Kidney glomerular epithelial cell (primary cell): ENCODE measurements at places on chromosomes 5 and 9.

- no peak for DNase-seq
These were observed 649 bp downstream of the CCDC187 start for GRCh38 chr9:136303066-136303824.

DNA sequence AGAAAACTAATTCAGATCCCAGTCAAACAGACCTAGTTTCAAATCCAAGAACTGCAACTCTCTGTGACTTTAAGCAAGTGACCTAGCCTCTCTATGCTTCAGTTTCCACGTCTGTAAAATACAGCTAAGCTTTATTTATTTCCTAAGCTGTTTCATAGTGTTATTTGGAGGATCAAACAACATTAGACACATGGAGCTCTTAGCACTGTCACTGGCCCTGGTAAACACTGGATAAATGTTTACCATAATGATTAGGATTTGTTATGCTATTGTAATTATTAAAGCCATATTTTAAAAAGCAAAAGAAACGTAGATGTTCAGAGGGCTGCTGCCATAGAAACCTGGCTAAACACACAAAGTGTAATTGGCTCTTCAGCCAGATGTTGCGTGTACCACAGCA lies 26.6 kb upstream of the C5orf58 start:
- DNase-seq, result no peak

- no peak for DNase-seq
These were observed 143.5 kb upstream of the MRPS30 start for GRCh38 chr5:44665101-44665701.

DNA sequence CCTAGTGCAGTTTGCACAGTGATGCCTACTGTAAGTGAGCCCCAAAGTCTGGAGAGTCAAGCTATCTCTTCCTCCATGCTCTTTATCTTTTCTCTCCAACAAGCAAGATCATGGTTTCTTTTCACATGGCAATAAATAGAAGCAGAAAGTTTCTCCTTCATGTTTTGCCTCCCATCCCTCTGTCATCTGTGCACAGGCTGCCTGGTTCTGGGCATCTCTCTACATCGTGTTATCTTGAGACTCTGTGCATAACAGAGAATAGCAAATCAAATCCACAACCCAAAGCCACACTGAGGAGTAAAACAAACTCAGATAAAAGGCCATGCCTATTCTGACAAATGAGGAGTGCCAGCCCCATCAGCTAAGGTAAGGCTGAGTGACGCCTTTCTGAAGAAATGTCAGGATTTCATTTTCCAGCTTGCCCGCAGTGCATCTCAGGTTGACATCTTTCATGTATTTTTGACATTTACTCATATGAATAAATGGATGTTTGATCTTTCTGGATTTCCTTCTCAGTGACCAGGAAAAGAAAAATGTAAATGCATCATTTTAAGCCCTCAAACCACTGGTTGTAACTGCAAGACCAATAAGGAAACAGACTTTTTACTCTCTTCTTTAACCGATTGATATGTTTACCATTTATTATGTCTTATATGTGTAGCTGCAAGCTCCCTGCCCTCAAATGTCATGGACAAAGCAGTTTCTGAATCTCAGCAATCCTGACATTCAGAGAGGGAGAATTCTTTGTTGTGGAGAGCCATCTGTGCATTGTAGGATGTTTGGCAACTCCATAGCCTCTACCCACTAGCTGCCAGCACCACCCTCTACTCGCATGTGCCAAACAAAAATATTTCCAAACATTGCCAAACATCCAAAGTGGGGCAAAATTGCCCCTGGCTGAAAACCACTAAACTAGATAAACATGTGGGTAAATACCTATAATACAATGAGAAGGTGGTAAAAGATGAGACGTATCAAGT lies 49.2 kb upstream of the ACO1 start:
- DNase-seq, result no peak

GRCh38 chr9:110650991-110651411 lies 17.6 kb upstream of the MUSK start:
- no peak for DNase-seq

DNA sequence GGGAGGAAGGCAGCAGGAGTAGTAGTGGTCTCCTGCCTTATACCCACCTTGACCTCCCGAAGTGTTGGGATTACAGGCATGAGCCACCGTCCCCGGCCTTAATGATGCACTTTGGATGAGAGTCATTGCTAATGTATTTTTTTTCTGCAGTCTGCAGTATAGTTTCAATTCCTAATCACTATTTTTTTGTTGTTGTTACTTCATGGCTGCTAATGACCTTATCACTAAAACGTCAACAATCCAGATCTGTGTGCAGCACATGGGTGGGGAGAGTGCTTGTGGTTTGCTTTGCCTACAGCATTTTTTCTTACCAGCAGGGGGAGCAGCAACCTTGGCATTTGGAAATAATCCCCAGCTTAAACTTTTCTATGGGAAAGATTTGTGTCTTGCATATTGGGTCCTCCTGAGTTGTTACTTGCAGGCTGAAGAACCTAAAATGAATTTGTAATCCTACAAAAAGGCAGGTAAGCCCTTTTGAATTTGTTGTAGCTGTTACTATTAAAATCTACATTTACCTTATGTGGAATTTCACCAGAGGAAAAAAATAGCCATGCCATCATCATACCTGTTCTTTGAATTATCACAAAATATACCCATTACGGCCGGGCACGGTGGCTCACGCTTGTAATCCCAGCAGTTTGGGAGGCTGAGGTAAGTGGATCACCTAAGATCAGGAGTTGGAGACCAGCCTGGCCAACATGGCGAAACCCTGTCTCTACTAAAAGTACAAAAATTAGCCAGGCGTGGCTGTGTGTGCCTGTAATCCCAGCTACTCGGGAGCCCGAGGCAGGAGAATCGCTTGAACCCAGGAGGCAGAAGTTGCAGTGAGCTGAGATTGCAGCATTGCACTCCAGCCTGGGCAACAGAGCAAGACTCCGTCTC lies 6.3 kb upstream of the MED7 start:
- DNase-seq, result peak; percentile 63

- DNase-seq, result peak; percentile 15
These were observed 300.8 kb upstream of the PANK3 start for GRCh38 chr5:168879929-168880328.

DNA sequence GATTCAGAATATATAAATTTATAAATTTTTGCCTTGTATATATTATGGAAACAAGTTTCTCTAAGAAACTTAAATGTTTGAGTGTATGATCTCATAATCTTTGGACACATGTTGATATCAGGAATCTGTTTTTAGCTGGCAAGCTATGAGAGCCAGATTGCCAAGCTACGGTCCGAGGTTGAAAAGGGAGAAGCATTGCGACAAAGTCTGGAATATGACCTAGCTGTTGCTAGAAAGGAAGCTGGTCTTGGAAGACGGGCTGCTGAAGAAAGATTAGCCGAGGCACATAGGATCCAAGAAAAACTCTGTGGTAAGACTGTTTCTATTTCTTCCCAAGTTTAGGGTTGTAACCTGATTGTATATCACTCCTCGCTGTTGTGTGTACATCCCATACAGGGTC lies 25.9 kb downstream of the CCDC171 start:
- no peak for DNase-seq

- no peak for DNase-seq
These were observed 68.5 kb upstream of the CACNA1B start for GRCh38 chr9:137809040-137809576.

DNA sequence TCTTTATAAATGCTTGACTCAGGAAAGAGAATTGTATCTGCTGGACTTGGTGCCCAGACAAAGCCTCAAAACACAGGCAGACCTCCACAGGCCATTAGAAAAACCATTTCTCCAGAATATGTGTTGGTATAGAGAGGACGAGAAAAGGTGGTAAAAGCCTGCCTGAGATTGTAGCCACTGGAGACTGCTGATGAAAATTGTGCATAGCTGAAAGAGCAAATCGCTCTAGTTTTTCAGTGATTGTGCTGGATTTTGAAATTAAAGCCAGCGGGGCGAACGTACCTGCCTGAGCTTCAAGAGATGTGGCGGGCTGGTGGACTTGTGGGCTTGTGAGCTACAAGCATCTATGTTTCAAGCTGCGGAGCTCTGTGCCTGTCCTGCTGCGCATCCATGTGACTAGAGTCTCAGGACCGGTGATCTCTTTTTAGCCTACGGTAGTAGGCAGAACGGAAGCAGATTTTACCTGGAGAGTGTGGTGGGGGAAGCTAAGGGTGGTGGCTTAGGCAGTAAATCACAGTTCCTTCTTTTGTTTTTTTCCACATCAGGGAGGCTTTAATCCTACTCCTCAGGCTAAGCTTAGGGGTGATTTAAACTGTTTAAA lies 193.6 kb downstream of the SREK1 start:
- no peak for DNase-seq

DNA sequence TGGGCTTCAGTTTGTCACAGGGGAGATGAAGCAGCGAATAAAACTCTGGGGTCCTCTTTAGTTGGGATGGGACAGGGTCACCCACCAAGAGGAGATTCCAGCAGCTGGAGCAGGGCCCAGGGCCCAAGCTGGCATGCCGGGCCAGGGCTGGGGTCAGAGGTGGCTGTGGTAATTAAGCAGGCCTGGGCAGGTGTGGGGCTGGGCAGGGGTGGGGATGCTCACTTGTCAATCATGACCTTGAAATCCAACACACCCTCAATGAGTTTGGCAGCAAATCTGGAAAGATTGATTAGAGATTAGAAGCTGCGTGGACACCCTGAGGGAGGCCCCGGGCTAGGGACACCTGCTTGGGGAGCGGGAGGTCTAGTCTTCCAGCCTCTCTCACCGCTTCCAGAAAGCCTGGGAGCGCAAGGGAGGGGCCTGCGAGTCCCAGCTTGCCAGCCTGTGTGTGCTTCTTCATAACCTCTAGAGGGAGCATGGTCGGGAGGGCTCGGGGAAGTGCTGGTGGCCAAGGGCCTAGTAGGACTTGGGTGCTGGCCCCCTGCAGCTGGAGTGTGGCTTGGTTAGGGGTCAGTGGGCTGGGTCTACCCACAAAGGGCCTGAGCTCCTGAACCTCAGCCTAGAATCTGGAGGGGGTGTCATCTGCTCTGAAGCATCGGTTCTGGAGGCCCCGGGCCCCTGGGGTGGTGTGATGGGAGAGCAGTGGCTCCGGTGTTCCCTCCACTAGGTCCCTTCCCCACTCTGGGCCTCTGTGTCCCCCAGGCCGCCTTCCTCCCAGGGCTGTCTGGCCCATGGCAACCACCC lies 7.6 kb downstream of the CRAT start:
- DNase-seq, result peak; percentile 9

- no peak for DNase-seq
These were observed 638.6 kb upstream of the ACO1 start for GRCh38 chr9:31745886-31746285.

GRCh38 chr9:81423589-81424326 lies 265.6 kb downstream of the TLE1 start:
- no peak for DNase-seq

GRCh38 chr9:137965177-137965795 lies 87.7 kb downstream of the CACNA1B start:
- no peak for DNase-seq

GRCh38 chr5:175517824-175518450 lies 39.6 kb downstream of the SFXN1 start:
- peak; percentile 10 for DNase-seq

DNA sequence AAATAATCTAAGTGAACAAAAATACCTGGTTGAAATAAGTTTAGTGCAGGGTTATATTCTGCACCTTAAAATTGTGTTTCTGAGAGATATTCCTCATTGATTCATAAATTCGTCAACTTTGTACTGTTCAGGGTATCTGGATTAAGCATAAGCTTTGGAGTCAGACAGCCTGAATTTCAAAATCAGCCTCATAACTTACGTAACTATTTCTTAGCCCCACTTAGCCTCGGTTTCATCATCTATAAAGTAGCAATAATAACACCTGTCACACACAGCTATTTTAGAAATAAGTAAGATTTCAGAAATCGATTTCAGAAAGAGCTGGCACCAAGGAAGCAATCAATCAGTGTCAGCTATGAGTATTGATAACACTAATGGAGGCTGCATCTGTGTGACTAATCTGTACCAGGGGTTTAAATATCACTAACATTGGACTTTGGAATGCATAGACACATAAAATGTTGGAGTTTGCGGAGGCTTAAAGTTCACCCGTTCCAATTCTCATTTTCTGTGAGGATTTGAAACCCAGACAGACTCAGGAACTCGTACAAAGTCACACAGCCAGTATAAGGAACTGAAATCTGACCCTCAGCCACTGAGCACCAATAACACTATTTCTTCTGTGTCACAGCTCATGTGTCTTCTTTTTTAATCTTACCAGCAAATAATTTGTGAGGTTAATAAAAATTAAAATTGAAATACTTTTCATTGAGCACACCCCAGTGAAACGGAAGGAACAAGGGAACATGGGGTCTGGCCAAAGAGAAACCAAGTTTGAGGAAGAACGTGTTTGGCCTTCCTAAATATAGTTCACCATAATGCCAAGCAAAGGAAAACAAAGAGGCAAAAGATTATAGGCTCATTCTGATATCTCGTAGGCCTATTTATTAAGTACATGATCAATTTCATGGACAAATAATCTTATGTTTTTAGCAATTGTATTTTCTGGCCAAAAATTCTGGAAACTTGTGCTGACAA lies 194.4 kb upstream of the PTGER4 start:
- DNase-seq, result no peak

DNA sequence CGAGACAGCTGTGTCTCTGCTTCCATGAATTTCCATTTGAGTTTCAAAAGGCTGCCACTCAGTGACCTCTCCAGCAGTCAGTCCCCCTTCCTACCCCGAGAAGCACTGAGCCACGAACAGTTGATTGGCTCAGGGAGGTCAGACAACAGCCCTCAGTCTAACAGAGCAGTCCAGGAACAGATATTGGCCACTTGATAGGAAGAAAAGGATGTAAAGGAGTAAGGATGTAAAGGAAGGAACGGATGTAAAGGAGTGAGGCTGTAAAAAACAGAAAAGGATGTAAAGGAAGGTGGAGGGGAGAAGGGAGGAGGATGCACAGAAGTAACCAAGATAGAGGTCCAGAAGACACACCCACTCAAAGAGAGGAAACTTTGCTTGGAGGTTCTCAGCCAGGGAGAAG lies 3.2 kb upstream of the NR4A3 start:
- no peak for DNase-seq

DNA sequence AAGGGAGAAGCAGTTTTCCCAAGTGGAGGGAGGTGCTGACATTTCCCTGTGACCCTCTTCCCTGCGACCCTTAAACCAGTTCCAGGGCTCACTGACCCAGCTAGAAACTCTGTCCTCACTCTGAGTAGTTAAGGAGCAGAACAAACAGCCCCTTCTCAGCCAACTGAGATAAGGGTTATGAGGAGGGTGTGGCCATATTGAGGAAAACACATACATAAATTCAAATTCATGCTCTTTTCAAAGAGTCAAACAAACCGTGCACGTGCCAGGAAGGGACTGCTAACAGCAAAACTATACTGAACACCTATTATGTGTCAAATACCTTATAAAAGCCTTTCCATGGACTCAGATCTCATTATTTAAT lies 4.9 kb upstream of the AKNA start:
- no peak for DNase-seq
